Stimulated activated CD4-positive, alpha-beta T cell treated with anti-CD3 and anti-CD28 coated beads, Interleukin-1b, Interleukin-23, amount 100 ng/mL, for 4 hours (primary cell): ENCODE measurements at places on chromosomes 1 and 21.

- DNase-seq, result no peak
Measured at GRCh38 chr1:168161459-168161858, 17.3 kb upstream of the TIPRL start.

- DNase-seq, result no peak
Measured at GRCh38 chr21:30444204-30444603, 4.1 kb downstream of the KRTAP15-1 start.

DNA sequence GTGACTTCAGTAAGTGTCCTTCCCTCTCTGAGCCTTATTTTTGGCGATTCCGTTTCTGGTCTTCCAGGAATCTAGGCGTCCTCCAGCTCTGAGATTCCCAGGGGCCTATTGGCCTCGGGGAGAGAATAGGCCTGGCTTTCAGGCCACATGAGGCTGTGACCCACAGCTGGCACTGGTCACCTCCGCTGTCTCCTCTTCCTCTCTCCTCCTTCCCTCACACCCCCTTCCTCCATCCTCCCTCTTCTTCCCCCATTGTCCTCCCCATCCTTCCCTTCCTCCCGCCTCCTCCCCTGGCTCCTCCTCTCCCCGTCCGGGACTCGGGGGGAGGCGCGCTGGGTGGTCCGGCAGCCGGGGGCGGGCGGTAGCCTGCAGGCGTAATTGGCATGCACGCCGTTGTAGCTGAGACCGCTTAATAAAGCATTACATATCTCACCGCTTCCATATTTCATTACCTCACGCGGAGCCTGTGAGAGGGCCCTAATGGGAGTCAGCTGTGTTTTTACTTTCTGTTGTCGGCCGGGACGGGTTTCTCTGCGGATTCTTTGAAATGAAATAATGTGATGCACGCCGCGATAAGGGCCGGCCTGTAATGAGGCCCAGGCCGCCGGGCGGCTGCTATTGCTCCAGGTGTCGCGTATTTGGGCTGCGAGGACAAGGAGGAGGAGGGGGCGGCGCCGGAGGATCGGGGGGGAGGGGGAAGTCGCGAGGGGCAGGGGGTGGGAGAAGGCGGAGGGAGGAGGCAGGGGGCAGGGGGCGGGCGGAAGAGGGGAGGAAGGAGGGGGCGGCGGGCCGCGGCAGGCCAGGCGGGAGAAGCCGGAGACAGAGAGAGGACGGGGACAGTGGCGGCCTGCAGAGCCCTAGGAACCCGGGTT, 95.3 kb downstream of the FOXD2 start:
- DNase-seq, result no peak

DNA sequence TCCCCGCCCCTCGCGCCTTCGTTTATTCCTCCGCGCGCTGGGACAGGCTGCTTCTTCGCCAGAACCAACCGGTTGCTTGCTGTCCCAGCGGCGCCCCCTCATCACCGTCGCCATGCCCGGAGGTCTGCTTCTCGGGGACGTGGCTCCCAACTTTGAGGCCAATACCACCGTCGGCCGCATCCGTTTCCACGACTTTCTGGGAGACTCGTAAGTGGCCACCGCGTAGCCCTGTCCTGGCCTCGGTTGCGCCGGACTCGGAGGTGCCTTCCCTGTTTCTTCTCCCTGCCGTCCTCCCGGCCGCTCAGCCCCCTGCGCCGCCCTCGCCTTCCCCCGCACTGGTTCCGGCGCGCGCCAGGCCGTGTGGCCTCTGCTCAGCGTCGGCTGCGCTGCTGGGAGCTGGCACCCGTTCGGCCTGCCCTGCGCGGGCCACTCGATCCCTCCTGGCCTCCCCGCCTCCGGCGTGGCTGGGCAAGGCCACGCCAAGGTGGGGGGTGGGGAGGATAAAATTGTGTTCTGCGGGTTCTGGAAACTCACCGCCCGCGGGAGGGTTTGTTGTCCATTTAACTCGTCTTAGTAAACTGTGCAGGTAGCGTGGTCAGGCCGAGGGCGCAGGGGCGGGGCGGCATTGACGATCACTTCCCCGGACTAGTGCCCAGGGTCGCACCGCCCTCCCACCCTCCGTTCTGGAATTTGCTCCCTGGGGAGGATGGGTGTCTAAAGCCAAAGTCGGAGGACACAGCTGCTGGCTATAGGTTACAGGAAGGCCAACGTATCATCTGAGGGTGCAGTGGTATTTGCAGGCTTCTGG, at the start of gene PRDX6:
PRDX6 (plus strand) TSS at position 50 of the 808 bp plus-strand sequence; CDS start at position 113, 63 bp downstream.
- peak; percentile 71 for DNase-seq

DNA sequence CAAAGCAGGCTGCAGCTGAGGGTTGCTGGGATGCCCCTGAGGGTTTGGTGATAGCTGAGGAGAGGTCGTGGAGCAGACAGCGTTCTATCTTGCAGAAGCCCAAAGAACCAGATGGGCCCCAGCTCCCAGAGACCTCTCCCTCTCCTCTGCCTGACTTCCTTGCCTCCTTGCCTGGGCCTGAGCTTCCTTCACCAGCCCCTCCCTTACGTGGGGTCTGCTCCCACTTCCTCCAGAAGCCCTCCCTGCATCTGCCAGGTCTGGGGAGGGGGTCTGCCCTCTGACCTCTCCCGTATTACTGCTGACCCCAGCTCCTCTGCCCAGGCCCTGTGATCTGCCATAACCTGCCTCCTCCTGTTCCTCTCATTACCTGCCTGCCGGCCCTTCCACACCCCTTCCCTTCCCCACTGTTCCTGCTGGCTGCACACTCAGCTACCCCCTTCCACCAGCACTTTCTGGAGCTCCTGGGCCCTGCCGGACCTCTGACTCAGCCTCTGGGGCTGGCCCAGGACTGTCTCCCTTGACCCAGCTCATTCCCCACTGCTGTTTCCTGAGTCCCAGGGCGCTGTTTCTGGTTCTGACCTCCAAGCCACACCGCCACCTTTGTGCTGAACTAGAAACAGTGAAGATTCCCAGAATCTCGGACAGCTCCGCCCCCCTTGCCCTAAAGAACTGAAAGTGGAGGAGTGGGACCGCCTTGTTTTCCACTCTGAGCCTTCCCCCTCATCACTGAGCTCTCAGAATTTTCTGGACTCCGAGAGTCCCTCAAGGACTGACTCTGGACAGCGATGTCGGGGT, 237.7 kb upstream of the C1orf174 start:
- no peak for DNase-seq

- DNase-seq, result no peak
Measured at GRCh38 chr1:185314411-185314810, 2.6 kb downstream of the IVNS1ABP start.

- DNase-seq, result no peak
Measured at GRCh38 chr1:116228511-116228910, 117.3 kb downstream of the MAB21L3 start.

DNA sequence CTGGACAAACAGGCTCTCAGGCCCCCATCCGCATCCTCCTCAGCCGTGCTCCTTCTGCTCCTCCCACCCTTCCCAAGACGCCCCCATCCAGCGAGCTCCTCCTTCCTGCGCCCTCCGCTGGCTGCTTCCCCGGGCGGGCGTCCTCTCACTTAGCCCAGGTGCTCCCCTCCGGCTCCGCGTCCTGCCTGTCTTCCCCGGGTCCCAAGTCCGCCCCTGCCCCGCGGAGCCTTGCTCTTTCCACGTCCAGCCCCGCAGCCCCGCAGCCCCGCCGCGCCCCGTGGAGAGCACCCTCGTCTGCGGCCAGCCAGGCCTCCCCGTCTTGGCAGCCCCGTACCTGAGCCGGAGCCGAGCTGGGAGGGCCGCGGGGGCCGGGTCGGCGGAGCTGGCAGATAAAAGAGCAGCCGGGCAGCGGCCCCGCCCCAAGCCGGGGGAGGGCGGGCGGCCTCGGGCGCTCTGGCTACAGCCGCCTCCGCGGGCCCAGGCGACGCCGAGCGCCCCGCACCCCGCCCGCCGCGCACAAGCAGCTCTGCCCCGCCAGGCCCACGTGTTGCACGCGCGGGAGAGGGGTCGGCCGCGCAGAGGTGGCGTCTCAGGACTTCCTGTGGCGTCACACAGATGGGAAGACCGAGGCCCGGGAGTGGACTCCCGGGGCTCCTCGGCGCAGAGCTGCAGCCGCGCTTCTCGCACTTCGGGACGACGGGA, at the start of gene PAQR7:
PAQR7 (minus strand) TSS at position 555 of the 702 bp plus-strand sequence. CDS start 11,869 bp downstream, outside the sequence.
- peak; percentile 37 for DNase-seq

GRCh38 chr1:159877695-159878444, 15.4 kb upstream of the VSIG8 start:
- DNase-seq, result no peak

DNA sequence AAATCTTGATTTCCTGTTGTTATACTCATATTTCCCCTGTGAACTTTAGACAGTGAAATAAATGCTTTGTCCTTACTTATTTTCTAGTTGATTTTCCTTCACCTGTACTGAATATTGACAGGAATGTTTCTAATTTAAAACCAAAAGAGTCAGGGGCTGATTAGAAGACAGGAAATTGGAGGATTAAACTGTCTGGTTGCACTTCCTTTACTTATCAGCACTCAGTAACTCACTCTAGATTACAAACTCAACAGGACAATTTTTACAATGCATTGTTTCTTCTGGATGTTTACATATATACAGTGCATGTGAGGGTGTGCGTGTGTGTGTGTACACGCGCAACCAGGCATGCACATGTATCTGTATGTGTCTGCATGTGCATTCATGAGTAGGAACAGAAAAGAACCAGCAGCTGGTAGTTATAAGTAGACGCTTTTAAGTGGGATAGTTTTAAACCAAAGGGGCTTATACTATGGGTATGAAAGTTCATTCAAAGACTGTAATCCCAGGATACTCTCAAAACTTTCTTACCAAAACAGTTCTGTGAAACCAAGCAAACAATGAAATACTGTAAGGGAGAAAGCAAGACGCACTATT, 212.0 kb upstream of the NFIA start:
- DNase-seq, result no peak

- no peak for DNase-seq
Measured at GRCh38 chr1:9369964-9370788, 77.5 kb downstream of the SPSB1 start.

- no peak for DNase-seq
Measured at GRCh38 chr1:103145449-103145848, 37.1 kb upstream of the COL11A1 start.

- peak; percentile 45 for DNase-seq
Measured at GRCh38 chr1:203306965-203307541, 1.7 kb downstream of the BTG2 start.

- no peak for DNase-seq
Measured at GRCh38 chr1:33473900-33474299, 1.5 kb downstream of the ZSCAN20 start.

- DNase-seq, result no peak
Measured at GRCh38 chr1:203527013-203527412, 33.1 kb downstream of the OPTC start.

GRCh38 chr1:244318512-244318911, 133.2 kb downstream of the ADSS2 start:
- DNase-seq, result no peak

DNA sequence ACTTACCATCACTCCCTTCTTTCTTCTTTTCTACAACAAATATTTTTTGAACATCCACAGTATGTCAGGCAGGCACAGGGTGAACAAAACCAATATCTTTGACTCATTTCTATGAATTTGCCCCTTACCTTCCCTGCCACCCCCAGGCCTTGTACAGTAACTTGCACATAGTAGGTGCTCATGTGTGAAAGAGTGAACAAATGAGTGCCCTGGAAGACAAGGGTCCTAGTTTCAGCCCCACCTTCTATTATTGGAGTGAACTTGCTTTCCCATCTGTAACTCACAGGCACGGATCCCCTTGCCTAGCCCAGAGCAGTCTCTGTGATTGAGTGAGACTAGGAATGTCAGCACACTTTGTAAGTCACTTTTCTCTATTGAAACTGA, 12.8 kb downstream of the ZDHHC18 start:
- DNase-seq, result no peak

DNA sequence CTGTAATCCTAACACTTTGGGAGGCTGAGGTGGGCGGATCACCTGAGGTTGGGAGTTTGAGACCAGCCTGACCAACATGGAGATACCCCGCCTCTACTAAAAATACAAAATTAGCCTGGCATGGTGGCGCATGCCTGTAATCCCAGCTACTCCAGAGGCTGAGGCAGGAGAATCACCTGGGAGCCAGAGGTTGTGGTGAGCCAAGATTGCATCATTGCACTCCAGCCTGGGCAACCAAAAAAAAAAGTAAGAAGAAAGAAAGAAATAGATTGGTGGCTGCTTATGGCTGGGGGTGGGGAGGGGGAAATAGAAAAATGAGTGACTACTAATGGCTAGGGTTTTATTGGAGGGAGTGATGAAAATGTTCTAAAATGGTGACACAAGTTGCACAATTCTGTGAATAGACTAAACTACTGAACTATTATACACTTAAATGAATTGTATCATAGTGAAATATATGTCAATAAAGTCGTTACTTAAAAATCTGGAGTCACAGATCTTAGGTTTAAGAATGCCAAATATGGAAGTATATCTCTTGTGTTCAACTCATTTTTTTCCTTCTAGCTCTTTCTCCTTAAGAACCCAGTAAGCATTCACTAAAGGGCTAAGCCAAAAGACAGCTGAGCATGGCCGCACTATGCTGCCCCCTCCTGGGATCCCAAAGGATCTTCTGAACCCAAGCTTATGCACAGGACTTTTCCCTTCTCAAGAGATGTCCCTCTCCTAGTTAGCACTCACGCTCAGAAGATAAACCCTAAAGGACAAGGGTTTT, 3.2 kb upstream of the NPL start:
- DNase-seq, result peak; percentile 11

- DNase-seq, result no peak
Measured at GRCh38 chr1:156101880-156102279, 12.6 kb upstream of the LMNA start.

GRCh38 chr1:31595836-31596736, 19.8 kb downstream of the TINAGL1 start:
- DNase-seq, result no peak

GRCh38 chr1:236507022-236507700, 16.6 kb upstream of the LGALS8 start:
- DNase-seq, result no peak

DNA sequence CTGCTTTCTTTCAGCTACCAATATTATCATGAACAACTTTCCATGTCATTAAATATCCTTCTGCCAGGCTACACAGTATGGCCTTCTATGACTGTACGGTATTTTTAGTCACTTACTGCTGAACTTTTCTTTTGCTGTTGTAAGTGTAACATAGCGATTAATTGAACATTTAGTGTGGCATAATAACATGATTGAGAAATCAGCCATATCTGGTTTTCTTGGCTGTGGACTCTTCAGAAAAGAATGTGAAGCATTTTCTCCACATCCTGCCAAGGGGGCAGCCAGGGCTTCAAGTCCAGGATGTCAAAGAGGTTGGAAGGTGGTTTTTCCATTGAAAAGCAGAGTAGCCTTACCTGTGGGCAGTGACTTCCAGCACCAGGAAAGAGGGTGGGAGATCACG, 8.8 kb upstream of the AHCYL1 start:
- no peak for DNase-seq

DNA sequence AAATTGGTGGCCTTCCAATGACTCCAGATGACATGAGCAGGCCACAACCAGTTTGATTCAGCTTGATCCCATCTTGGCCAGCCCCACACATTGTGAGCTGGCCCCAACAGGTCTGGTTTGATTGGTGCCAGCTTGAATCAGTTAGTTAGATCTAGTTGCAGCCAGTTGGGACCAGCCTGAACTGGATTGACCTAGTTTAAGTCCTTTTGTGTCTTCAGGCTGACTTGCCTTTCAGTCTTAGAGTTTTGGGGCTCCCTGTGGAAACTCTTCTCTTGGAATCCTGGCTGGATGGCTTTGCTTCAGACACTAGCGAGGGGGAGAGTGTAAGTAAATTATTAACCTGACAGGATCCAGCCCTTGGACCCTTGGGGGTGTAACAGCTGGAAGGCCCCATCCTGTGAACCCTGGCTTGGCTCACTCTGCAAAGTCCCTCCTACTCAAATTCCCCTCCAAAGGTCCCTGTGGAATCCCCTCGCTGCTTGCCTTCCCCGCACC, 36.2 kb upstream of the POU3F1 start:
- no peak for DNase-seq

GRCh38 chr1:148389027-148389339, 94.1 kb downstream of the PPIAL4G start:
- DNase-seq, result no peak
